Activated CD4-positive, alpha-beta T cell treated with anti-CD3 and anti-CD28 coated beads, Interleukin-2, amount 10 ng/mL, durations not matched to agents 7 days and 5 days (primary cell): ENCODE measurements at places on chromosomes 4 and X. TPM values are rescaled to one million over a fixed set of nuclear protein-coding genes. Genes with fewer than 3 reads are reported as not detected.
A peak's percentile ranks its signal among the peaks of the same experiment; 100 is the strongest.

IBSP gene
- not detected for total RNA-seq

HTN1 gene
- total RNA-seq: not detected

CASP6 gene
- 31.5 TPM for total RNA-seq

MAD2L1 gene
- 60.5 TPM for total RNA-seq

CCKAR gene
- not detected for total RNA-seq

GRCh38 chr4:121192013-121192412 lies 27.9 kb upstream of the TNIP3 start:
- peak overlapping the region; percentile 4 for H3K4me3 ChIP-seq
- DNase-seq: no peak
- H3K4me1 ChIP-seq: peaks cover 57% of the 10 kb centered on the region
- no peaks in the 10 kb centered on the region for H3K27me3 ChIP-seq

GRCh38 chr4:105281124-105281415 lies 134.4 kb downstream of the TET2 start:
- DNase-seq: no peak
- H3K27ac ChIP-seq: no peak overlapping the region
- H3K36me3 ChIP-seq: peaks cover 15% of the 10 kb centered on the region
- H3K27me3 ChIP-seq: no peaks in the 10 kb centered on the region
- no peak overlapping the region for H3K4me3 ChIP-seq

DNA sequence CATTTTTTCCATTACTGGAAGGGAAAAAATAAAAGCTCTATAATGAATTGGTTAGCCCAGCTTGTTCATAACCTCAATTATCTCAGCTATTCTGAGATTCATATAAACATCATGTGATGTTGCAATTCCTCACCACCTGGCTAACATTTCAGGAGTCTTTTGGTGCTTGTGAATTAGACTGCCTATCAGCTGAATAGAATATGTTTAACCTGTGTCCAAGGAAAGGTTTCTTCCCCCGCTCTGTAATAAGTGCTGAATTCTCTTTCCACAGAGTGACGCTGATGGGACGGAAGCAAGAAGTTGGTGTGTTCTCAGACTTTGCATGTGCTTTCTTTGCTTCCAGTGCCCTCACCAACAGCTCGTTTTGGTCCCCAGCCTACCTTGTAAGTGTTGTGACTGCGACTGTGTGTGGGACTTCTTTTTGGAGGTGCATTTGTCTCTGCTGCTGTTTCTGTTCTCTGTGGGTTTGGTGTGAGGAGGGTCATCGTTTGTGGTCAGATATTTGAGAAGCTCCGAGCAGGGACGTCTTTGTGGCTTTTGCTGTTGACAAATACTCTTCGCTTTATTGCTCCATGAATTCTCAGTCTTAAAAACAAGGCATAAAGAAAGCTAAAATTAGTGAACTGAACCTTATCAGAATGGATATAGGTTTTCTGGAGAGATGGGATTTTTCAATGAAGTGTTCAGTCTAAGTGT lies 61.7 kb downstream of the PPARGC1A start:
- H3K36me3 ChIP-seq: no peaks in the 10 kb centered on the region
- DNase-seq: no peak
- H3K27ac ChIP-seq: no peak overlapping the region
- no peaks in the 10 kb centered on the region for H3K4me1 ChIP-seq
- no peaks in the 10 kb centered on the region for H3K27me3 ChIP-seq

DNA sequence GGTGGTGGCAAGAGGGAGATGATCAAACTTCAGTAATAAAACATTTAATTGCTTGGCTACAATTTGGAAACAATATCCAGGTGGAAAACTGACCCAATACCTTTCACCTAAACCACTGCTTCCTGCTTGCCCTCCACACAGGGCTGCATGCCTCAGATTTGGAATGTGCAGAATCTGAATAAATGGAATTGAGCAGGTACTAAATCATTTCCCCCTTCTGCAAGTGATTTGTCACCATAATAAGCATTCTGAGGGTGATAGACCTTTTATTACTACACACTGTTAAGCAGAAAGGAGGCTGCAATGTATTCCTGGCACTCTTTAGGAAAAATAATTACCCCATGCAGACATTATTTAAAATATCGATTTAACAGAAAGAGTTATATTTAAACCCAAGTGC lies 291.8 kb downstream of the IDS start:
- no peaks in the 10 kb centered on the region for H3K36me3 ChIP-seq
- H3K4me3 ChIP-seq: no peak overlapping the region
- no peaks in the 10 kb centered on the region for H3K4me1 ChIP-seq
- no peaks in the 10 kb centered on the region for H3K27me3 ChIP-seq
- no peak for DNase-seq
